ENCODE measurements at places on chromosomes 7 and 10.

- no peak for DNase-seq
Measured at GRCh38 chr10:34938399-34938670, 123.2 kb upstream of the PARD3 start.

DNA sequence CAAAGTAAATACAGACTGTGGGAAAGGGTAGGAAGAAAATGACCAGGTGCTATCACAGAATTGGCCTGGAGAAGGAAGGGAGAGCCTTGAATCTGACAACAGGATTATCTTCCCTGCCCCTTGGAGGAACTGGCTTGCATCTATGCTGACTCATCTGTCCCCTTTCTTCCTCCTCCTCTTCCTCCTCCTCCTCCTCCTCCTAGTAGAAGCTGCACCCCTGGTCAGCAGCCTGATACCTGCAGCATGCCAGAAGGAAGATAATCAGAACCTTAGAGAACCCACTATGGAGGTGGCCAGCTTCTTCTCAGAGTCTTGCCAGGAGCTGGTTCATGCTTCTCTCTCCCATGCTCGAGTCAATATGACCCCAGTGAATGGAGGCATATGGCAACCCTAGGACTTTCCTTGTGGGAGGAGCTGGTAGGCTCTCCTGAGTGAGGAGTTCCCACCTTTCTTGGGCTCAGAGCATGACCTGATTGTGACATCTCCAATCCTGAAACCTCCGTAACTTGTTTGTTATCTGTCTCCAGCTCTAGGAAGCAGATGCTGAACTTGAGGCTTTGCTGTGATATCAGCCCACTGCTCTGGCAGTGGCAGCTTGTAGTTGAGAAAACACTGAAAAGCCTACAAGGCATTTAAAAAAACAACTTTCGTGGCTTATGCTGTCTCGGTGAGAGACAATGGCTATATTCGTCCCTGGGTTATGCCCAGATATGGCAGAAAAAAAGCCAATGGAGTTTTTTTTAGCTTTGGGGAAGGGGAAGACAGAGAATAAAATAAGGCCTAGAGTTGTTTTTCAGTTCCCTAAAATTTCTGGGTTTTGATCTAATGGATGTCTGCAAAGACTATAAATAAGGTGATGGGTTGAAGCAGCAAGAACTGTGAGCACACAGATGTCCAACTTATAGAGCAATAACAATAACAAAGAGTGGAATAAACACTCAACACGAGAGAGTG lies 60.6 kb downstream of the CDHR3 start:
- no peak for DNase-seq

DNA sequence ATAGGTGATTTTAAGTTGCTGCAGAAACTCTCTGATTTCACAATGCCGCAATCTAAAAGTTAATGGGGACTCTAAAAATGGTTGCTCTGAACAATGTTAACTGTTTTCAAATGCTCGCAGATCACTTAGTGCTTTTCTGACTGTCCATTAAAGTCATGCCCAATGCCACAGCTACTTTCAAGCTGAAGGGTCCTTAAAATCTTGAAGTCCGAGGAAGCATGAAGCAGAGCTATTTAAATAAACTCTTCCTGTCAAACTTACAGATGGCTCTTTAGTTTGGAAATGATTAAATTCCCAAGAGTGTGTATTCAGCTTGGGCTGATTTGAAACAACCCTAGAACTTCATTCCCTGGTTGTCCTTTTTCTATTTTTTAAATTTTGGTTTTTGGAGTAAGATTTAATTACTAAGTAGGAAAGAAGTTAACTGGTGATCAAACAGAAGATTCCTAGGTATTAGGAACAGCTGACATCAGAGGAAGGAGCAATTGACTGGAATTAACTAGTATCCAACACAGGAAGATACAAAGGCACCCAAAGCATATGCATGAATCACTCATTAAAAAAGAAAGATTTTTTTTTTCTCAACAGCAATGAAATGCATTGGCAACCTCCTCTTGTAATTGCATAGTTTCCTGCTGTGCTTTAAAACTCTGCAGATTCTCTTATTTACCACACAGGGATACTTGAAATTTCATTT lies 105.1 kb downstream of the NRP1 start:
- DNase-seq, result no peak

- no peak for DNase-seq
Measured at GRCh38 chr7:80950550-80950967, 31.7 kb upstream of the SEMA3C start.

GRCh38 chr10:43857206-43857930 lies 208.7 kb upstream of the ZNF32 start:
- DNase-seq, result peak; percentile 88

DNA sequence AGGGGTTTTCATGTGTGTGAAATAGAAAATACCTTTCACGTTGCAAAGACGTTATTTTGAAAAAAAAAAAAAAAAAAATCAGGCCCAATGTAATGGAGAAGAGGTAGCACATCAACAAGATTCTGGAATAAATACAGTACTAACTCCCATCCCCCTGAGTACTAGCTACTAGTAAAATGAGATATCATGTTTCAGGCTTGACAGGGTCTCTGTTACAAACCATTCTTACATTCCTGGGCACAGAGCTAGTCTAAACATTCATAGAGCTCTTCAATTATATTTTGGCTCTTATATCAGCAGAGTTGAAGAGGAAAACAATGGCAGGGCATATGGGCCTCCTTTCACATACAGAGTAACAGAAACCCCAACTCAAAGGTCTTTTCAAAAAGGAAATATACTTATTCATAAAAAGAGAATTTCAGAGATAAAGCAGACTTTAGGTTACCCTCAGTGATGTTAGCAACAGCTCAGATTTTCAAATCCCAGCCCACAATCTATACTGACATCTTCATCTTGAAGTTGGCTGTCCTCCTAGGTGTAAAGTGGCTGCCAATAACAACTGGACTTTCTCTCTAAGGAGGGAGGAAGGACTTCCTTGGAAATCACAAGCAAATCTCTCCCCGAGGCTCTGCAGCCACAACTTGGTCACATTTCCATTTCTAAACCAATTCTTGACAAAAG lies 18.6 kb downstream of the C7orf33 start:
- no peak for DNase-seq

DNA sequence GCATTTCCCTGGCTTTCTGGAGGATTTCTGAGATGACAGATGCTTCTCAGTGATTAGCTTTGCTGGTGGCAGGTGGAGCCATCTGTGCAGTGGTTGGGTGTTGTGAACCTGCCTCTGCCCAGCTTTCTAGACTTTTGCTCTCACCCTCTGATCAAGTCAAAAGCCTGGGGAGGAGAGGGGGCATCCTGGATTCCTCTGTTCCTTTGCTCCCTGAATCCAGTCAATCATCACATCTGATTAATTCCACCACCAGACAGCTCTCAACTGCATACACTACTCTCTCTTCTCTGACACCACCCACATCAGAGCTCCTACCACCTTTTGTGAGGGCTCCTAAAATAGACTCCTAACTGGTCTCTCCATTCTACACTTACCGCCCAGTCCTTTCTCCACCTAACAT lies 283.5 kb downstream of the WDR11 start:
- no peak for DNase-seq

- no peak for DNase-seq
Measured at GRCh38 chr10:121064491-121064890, 213.3 kb downstream of the WDR11 start.

DNA sequence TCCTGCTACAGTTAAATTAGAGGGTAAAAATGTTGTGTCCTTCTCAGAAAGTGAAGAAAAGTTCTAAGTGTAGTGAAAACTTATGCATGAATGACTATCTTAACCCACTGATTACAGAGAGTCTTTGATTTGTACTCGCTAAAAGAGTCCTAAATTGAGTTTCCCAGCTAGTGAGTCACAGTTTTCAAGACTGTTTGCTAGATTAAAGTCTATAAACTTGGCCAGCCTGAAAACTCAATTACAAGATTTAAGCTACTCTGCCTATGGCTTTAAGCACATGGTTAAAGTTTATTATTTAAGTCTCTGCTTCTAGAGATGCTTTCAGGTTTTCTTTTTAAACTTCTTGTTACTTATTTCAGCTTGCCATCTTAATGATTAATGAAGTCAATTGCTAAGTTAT lies 44.4 kb downstream of the MRPS24 start:
- DNase-seq, result no peak

GRCh38 chr7:32104766-32105165 lies 34.6 kb upstream of the PDE1C start:
- DNase-seq, result no peak

- peak; percentile 64 for DNase-seq
Measured at GRCh38 chr10:73262105-73262730, 9.8 kb upstream of the MRPS16 start.

DNA sequence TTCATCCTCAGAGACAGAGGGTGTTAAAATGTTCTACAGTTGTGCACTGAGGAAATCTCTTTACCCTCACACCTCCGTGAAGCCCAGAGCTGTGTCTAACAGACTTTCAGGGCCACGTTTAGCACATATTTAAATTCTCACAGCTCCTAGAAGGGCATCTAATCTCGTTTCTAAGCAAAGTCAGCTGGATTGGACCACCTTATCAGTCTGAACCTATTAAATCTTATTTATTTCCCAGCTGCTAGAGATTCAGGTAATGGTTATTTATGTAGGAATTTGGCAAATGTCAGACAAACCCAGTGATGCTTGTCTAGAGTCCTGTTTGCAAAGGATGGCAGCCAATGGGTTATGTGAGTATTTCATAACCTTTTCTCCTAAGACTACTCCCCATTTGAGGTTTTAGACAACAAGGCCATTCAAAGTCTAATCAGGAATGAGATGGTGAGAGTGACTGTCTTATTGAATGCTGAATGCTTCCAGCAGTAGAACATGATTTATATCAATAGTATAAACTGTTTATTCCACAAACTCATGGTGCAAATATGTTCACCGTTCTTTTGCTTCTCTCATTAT lies 54.8 kb upstream of the EXOC4 start:
- DNase-seq, result no peak

GRCh38 chr10:50651808-50652207 lies 28.1 kb upstream of the SGMS1 start:
- DNase-seq, result no peak

- peak; percentile 9 for DNase-seq
Measured at GRCh38 chr10:22461891-22462290, 116.6 kb downstream of the SPAG6 start.

- peak; percentile 49 for DNase-seq
Measured at GRCh38 chr7:90455163-90456030, 14.0 kb upstream of the PTTG1IP2 start.

DNA sequence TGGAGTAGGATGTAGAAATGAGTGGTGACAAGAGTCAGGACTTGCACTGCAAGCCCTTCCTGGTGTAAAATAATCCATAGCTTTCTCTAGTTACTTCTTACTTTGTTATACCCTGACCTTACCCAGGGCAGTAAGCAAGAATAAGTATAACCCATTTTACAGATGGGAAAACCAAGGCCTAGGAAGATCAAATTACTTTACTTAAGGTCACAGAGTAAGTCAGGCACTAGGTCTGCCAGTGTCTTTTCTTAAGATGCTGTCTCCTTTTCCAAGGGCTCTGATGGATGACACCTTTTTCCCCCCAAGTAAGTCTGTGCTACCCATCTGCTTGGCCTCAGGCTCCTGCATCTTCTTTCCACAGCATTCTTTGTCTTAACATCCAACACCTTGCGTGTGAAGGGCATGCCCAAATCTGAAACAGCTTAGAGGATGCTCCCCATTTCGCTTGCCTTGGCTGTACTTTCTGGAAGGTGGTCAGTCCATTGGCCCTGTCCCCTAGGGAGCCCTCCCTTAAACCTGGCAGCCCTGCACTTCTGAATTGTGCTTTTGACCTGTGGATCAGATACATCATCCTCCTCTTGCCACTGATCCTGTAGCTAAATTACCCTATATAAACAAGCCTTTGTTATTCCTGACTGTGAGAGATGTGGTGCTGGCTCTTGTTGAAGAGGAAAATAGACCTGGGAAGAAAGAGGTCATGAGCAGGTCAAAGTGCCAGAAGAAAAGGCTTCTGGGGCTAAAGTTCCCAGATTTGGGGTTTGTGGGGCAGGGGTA lies 168.6 kb downstream of the LRMDA start:
- no peak for DNase-seq

GRCh38 chr10:116848032-116848943 lies 1.0 kb upstream of the ENO4 start:
- DNase-seq, result peak; percentile 14
